ENCODE measurements at places on chromosomes 5 and 9. TPM values are rescaled to one million over a fixed set of nuclear protein-coding genes. Genes with fewer than 3 reads are reported as not detected.
A peak's percentile ranks its signal among the peaks of the same experiment; 100 is the strongest.

- no peak for DNase-seq
Measured at GRCh38 chr9:77956555-77956954, 75.1 kb downstream of the GNAQ start.

DNA sequence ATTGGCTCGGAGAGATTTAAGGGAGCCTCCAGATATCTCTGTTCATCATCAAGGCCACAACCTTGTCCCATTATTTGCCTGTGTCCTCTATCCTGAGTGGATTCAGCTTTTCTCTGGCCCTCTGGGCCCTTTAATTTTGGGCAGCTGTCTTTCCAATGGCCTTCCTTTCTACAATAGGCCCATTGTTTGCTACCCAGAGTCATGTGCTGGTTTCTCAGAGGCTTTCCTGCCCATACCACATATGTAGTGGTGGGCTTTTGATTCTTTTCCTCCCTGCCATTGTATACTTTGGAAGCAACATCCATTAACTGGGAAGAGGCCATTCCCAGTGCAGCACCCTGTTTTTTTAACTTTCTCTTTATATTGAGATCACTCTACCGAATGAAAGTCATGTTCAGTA, 233.9 kb upstream of the SGCD start:
- no peak for DNase-seq

The CSF2 gene
- polyA plus RNA-seq = not detected

GRCh38 chr5:80435476-80435875, 27.6 kb downstream of the ZFYVE16 start:
- DNase-seq = no peak

DNA sequence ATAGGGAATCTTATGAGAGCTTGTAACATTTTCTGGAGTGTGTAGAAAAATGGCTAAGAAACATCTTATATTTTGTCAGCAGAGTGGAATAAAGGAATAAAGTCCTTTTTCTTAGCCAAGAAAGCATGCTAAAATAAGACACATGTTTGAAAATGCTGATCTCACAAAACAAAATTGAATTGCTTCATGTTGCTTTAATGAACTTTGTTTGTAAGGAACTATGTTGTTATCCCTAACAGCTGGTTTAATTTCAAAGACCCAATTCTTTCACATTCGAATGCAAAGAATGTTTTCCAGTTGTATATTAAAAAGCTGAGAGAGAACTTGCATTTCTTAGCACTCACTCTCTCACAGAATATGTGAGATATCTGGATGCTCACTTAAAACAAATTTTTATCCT, 107.6 kb downstream of the MUSK start:
- no peak for DNase-seq

DNA sequence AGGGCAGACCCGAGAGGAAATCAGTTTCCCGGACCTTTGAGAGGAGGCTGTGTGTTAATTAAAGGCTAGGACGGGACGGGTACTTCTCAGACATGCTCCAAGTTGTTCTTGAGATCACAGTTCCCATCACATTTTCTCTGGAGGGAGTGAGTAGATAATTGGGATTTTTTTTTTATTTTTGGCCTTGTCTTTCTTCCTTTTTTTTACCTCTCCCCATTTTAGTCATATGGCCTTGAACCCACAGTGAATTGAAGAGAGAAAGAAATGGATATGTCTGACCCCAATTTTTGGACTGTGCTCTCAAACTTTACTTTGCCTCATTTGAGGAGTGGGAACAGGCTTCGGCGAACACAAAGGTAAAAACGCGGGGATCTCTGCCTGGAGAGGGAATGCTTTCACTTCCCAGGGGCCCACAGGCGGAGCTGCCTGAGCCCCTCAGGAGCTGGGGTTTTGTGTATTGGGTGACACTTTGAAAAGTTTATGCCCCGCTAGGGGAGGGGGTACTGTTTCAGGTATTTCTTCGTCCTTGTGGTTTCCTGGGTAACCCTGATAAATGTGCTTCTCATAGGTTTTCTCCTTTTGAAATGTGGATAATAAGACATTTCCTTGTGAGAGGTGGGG, 191.8 kb downstream of the CD180 start:
- DNase-seq = peak; percentile 50

DNA sequence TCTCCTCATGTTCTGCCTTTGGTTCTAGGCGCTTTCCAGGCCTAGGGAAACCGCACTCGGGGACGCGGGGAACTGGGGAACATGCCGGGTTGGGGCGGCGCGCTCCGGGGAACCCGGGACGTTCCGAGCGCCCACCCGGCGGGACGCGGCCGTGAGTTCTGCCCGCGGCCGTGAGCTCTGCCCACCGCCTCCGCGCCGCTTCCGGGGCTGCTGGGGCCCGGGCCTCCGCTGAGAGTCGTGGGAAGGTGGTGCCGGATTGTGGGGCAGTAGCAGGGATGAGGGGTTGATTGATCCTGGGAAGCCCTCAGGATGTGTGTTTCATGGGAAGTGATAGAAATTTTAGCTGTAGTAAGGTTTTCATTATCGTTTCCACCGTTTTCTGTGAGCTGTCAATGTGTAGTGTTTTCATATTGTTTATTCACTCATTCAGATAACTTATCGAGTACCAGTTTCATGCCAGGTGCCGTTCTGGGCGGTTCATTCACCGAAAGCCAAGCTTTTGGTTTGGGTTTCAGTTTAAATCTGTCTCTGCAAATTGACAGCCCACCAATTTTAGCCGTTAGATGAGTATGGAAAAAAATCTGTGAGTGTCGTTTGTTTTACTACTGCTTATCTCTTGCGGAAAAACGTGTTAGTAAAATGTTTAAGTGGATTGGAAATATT, 657 bp downstream of the MTRR start:
- DNase-seq = peak; percentile 41

The JMY gene
- 9.2 TPM for polyA plus RNA-seq

DNA sequence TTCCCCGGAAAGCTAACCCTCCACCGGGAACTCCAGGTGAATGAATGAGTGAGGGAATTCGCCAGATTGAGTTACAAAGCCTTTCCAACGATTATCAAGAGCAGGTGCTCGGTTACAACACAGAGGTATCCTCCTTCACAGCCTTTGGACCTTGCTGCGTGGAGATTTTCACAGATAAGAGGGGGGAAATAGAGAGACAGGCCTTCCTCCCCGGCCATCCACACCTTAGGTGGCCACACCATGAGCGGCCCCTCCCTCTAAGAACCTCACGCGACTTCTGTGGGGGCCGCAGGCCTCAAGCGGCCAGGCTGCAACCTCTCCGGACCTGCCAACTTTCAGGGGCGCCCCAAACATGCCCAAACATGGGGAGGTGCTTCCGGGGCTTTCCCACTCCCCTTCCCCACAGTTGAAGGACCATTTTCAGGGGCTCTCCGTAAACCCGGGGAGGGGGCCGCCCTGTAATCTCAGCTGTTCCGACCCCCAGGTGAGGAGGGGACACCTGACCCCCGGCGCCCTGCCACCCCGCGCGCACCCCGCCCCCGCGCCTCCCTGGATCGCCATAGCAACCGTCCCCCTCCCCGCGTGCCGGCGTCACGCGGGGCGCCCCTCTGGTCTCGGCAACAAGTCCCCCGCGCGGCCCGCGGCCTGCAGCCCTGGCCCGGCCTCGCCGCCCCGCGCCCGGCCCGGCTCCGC, 603 bp downstream of the DENND1A start:
- DNase-seq = peak; percentile 87

GRCh38 chr5:88045165-88045564, 223.5 kb downstream of the TMEM161B start:
- DNase-seq = no peak

The ARL14EPL gene
- polyA plus RNA-seq = not detected

- no peak for DNase-seq
Measured at GRCh38 chr5:39209924-39210323, 9.4 kb downstream of the FYB1 start.

The PCDHGC5 gene
- 0.39 TPM for polyA plus RNA-seq

The IFNA2 gene
- polyA plus RNA-seq = not detected

The PDLIM4 gene
- polyA plus RNA-seq = 17.9 TPM

- DNase-seq = no peak
Measured at GRCh38 chr5:160792281-160792680, 59.7 kb downstream of the ATP10B start.

DNA sequence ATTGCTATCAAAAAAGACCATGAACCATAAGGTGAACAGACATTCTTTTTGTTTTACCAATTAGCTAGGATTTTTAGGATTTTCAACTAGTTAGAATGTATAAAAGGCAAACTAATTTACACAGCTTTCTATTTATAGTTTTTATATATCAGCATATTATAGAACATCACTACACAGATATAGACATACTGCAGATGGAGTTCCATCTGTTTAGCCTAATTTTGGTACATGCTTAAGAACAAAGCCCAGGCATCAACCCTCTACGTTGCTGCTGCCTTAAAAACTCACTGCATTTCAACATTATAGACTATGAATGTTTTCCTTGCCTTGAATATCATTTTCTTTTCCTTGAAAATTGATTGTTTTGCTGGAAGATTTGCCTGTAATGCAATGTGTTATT, 2227.5 kb upstream of the C9orf72 start:
- no peak for DNase-seq

GRCh38 chr9:33843312-33843961, 26.5 kb downstream of the UBE2R2 start:
- DNase-seq = no peak

The GAPVD1 gene
- polyA plus RNA-seq = 27.6 TPM

The NEUROG1 gene
- not detected for polyA plus RNA-seq

GRCh38 chr9:109568568-109569210, 70.6 kb upstream of the PTPN3 start:
- DNase-seq = no peak

The UCK1 gene
- polyA plus RNA-seq = 33.9 TPM

DNA sequence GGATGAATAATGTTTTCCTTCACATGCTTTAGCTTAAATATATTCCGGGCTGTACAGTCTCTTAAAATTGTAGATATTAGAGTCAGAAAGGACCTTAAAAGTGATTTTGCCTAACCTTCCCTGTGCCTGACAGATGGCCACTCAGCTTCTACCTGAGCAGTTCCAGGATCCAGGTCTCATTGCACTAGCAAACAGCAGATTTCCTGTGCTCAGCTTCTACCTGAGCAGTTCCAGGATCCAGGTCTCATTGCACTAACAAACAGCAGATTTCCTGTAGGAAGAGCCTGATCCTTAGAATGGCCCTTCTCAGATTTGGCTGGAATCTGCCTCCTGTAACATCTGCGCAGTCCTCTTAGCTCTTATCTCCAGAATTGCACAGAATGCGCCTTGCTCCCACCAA, 219.8 kb downstream of the AOPEP start:
- DNase-seq = no peak

DNA sequence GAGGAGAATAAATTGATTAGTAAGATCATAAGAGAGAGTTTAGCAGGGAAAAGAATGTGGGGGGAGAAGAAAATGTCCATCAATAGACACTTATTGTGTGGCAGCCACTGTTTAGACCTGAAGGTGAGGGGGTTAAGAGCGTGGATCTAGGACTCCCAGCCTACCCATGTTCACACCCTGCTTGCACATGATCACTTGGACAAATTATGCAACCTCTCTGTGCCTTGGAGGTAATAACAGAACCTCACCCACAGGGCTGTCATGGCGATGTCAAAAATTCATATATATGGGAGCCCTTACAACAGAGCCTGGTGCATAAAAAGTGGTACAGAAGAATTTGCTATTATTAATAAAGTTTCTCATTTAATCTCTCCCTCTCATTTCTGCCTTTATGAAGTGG, 86.0 kb upstream of the EQTN start:
- DNase-seq = no peak

The MAMDC2 gene
- 7.9 TPM for polyA plus RNA-seq

The CLIC3 gene
- polyA plus RNA-seq = 3.6 TPM

The SLC28A3 gene
- polyA plus RNA-seq = 0.81 TPM

DNA sequence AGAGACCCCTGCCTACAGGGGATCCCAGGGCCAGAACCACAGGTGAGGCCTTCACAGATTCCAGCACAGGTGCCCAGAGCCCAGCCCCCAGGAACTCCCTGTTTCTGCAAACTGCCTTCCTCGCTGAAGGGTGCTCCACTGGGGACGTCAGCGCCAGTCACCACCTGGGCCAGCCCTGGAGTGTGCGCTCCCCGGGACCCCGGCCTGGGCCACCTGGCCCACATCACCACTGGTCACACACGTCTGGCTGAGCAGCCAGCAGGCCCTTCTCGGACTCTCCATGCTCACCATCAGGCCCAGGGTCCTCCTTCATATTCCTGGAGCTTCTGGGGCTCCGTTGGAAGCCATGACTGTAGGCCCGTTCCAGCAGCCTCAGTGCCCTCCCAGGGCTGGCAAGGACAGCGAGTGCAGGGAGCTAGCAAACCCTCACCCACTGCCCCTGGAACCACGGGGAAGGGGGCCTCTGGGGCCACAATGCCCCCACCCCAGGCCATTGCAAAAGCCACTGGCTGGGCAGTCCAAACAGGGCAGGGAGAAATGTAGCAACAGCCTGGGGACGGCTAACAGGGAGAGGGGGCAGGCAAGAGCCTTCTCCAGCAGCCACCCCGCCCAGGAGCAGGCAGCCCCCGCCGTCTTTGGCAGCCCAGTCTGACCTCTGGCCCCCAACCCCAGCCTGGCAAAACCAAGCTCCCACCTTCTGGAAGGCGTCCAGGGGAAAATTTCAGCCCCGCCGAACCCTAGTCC, 1.3 kb downstream of the AGPAT2 start:
- no peak for DNase-seq

- no peak for DNase-seq
Measured at GRCh38 chr9:33489066-33489465, 15.3 kb upstream of the NOL6 start.

DNA sequence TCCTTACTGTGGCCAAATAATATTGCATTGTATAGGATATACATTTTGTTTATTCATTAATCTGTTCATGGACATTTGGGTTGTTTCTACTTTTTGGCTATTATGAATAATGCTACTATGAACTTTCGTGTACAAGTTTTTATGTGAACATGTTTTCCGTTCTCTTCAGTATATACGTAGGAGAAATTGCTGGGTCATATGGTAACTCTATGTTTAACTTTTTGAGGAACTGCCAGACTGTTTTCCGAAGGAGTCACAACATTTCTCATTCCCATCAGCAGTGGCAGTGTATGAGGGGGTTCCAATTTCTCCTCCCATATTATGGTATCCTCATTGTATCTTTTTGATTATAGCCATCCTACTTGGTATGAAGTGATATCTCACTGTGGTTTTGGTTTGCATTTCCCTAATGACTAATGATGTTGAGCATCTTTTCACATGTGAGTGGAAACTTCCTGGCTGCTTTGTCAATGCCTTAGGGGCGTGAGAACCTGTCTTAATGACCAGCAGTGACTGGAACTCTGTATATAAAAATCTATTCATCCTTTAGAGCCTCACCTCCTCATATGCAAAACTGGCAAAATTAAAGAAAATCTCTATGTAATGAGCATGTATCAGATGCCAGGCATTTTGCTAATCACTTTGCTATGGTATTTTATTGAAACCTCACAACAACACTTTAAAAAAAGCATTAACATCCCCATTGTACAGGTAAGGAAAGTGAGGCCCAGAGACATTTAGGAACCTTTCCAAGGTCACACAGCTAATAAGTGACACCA, 47.8 kb upstream of the TGFBR1 start:
- DNase-seq = no peak

Measured in large intestine (tissue), 12 donors.